ENCODE measurements at places on chromosomes 7 and 10. TPM values are rescaled to one million over a fixed set of nuclear protein-coding genes. Genes with fewer than 3 reads are reported as not detected.

GRCh38 chr10:132066812-132067211 is 1.1 kb downstream of the JAKMIP3 start:
- no peak for DNase-seq

- DNase-seq, result no peak
Measured at GRCh38 chr10:70695241-70696030, 23.1 kb downstream of the ADAMTS14 start.

PIP gene
- not detected for total RNA-seq

UNCX gene
- total RNA-seq, result not detected

DNA sequence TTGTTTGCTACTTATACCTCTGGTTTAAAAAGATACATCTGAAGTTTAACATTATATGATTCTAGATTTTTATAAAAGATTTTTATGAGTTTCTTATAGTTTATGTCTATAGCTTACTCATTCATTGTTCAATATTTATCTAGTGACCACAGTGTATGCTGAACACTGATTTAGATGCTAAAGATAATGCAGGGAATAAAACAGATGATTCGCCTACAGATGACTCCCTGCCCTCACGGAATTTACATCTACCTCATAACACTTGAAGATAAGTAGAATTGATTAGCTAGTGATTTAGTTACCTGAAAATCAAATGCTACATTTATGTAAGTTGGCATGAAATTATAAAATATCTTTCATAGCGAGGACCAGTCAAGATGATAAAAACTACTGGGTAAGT is 105.8 kb downstream of the HIPK2 start:
- no peak for DNase-seq

- DNase-seq, result no peak
Measured at GRCh38 chr10:133393401-133394063, 425 bp upstream of the MTG1 start.

GRCh38 chr10:28250358-28250757 is 52.5 kb downstream of the MPP7 start:
- no peak for DNase-seq

GRCh38 chr7:140417456-140418155 is 13.7 kb downstream of the RAB19 start:
- DNase-seq, result peak; percentile 19

DNA sequence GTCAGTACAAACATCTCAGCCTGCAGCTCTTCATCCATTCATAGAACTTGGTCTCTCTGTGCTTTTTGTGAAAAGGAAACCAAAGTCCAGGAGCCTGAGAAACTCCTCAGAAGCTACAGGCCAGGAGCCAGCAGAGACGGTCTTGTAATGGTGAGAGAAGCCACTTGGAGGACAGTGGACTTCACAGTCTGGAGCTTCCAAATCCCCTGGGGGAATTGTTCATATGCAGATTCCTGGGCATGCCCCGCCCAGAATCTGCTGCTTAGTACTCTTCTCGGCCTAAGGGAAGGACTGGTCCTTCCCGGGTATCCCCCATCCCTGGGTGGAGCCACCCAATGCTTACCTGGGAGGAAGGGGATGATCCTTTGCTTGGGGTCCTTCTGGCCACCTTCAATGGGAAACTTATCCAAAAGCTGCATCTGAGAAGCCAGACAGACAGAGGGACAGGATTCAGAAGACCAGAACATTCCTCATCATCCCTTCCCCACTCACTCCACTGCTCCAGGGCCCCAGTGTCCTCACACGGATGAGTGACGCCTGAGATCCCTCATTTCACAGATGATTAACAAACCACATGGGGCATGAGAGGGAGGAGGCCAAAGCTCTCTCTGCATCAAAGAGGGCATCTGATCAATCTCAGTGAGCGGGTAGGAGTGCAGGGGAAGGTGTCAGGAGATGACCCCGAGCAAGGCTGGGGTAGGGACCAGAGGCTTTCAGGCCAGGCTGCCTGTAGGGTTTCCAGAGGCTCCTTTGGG is 88.4 kb downstream of the SH3PXD2A start:
- no peak for DNase-seq

DNA sequence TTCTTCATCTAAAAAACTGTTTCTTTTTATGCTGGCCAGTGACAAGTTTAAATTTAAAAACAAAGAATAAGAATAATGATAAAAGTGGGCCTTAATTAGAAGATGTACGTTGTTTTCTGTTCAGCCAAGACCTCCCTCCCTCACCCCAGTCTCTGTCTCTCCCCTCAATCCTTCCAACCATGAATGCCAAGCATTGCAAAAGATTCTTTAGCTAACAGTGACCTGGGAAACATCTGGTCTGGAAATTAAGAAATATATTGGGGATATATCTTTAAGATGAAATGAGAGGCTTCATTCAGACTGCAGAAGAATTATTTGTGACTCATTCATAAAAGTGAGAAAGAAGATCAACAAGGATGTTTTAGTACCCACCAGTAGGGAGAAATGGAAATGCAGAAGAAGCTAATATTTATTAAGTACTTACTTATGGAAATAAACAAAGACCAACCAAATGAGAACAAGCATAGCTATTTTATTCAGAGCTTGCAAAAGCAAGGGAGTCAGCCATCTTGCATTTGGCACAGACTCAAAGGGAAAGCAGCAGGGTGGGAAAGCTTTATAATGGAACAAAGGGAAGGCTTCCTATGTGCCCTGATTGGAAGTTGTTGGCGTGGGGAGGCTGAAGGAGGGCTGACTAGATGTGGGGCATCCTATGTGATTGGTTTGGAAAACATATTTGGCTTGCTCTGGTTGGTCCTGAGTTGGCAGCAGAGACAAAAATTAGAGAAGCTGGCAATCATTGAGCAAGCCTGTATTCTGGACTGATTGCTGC is 595.4 kb upstream of the GHITM start:
- DNase-seq, result no peak

DNA sequence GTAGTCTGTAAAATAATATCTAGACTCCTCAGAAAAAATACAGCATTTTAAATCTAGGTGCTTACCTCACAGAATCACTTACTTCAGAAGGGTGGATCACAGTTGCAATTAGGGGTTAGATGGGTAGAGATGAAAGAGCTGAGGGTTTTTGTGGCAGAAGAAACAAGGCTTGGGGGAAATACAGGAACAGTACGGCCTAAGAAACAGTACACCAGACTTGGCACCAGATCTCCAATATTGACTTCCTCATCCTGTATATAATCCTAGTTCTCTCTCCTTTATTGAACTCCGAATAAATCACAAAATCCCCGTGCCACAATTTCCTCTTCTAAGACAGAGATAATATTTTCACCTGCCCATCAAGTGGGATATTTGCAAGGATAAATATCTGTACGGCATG is 14.3 kb downstream of the CEP41 start:
- no peak for DNase-seq

- DNase-seq, result no peak
Measured at GRCh38 chr7:96136600-96137239, 185.2 kb downstream of the SLC25A13 start.

GRCh38 chr7:26937939-26938623 is 73.7 kb upstream of the SKAP2 start:
- no peak for DNase-seq

HTR7 gene
- total RNA-seq, result not detected

DNA sequence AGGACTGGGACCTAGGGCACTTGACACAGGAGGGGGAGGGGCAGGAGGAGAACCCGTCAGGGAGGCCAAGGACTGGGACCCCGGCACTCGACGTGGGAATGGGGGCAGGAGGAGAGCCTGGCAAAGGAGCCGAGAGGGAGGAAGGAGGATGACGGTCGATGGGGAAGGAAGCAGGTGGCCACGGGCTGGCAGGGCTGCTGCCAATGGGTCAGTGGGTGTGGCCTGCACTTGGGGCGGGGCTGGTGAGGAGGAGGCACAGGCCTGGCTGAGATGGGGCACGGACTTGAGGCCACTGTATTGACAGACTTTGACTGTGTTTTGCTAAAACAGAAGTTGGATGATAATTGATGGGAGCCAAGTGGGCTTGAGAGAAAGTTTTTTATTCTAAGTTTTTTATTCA is 68.9 kb downstream of the RBM33 start:
- no peak for DNase-seq

EEPD1 gene
- 0.90 TPM for total RNA-seq

- no peak for DNase-seq
Measured at GRCh38 chr7:154696556-154696955, 306.4 kb downstream of the PAXIP1 start.

DNA sequence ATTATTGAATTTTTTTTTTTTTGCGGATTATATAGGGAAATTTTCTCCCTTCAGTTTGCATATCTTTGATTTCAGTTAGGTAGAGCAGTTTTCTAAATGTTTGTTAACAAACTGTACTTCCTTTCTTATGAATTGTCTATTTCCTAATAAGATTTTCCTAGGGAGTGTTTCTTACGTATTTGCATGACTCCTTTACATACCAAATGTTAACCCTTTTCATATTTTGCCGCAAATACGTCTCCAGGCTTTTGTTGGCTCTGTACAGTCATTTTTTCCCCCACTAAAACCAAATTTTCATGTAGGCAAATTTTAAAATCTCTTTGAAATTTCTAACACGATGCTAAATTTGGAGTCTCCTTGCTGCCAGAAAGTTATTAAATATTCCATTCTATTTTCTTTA is 1.9 kb upstream of the FRAT2 start:
- DNase-seq, result no peak

DNA sequence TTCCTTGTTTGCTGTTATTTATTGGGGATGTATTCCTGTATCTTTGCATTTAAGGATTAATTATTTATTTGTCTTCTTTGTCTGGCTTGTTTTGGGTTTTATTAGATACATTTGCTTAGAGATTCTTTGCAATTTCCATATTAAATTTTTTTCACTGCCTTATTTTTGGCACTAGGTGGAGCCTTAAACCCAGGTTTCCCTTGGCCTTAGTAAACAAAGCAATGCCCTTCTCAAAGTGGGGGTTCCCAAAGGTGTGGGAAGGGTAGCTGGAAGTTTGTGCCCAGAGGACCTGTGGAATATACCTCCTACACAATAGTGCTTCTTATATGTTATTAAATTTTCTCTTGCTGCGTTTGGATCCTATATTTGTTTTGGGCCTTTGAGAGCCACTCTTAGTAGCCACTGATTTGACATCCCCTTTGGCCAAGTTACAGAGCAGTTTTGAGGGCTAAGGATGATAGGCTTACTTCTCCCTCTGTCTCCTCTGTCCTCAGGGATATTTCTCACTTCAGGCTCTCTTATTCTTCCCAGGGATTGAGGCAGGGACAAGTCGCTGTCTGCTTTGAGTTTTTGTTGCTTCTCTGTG is 162.3 kb downstream of the ITGB1 start:
- DNase-seq, result peak; percentile 3

- DNase-seq, result no peak
Measured at GRCh38 chr10:110181451-110181850, 26.0 kb upstream of the MXI1 start.

SLC16A12 gene
- not detected for total RNA-seq

LIPM gene
- total RNA-seq, result not detected

GRCh38 chr7:132030086-132030568 is 473.7 kb upstream of the PODXL start:
- no peak for DNase-seq

ASAH2 gene
- total RNA-seq, result 2.9 TPM

STX1A gene
- total RNA-seq, result 11.5 TPM

- DNase-seq, result no peak
Measured at GRCh38 chr10:110701617-110701971, 57.5 kb downstream of the RBM20 start.

DNA sequence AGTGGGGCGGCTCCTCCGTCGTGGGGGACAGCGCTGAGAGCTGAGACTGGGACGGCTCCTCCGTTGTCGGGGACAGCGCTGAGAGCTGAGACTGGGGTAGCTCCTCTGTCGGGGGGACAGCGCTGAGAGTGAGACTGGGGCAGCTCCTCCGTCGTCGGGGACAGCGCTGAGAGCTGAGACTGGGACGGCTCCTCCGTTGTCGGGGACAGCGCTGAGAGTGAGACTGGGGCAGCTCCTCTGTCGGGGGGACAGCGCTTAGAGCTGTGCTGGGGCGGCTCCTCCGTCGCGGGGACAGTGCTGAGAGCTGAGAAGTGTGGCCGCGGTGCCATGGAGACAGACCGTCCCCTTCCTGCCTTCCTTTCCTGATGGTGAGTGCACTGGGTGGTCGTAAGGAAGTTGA is 136.4 kb downstream of the DYNC2I1 start:
- no peak for DNase-seq

TEX47 gene
- not detected for total RNA-seq

DNA sequence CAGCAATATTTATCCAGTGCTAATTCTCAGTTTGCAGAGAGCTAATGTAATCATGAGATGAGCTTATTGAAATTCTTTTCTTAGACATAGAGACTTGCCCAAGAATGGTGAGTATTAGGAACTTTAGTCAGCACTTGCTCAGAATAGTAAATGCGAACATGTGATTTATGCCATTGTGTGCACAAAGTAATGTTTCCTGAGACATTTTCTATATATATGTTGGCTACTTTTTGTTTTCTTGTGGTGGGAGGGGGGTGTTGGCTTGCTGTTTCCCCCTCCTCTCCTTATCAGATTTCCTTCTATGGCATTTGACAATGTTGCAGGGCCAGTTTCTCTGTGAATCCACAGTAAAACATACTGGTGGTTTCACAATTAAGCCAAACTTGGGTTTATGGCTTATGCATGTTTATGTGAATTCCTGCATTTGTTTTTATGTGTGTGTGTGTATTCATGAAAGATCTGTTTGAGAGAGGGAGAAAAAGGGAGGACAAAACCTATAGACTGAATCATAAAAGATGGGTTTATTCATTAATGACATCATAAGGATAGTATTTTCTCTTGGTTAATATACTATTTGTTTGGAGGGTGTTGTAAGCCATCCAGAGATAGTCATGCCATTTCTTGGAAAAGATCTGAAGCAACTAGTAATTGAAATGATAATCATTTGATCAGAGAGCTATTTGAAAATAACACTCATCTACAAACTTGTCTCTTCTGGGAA is 36.3 kb downstream of the ARID5B start:
- no peak for DNase-seq

DNA sequence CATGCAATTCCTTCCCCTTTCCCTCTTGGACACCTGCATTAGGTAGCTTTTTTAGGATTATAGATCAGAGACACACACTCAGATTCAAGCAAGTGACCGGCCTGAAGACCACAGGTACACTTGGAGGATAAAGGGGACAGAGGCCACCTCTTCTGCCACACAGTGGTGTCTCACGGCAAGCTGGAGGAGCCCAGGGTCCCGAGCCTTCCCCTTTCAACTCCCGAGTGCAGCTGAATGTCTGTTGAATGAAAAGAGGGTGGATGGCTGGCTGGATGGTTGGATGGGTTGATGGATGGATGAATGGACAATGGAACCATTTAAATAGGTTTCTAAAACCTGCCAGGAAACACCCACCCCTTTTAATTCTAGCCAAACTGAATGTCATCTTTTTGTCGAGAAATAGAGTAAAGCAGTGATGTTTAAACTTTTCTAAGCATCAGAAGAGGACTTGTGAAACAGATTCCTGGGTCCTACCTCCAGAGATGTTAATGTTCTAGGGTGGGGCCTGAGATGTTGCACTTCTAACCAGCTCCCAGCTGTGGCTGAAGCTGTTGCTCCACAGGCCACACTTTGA is 49.2 kb upstream of the ZMIZ1 start:
- no peak for DNase-seq

CPA2 gene
- total RNA-seq, result not detected

DNA sequence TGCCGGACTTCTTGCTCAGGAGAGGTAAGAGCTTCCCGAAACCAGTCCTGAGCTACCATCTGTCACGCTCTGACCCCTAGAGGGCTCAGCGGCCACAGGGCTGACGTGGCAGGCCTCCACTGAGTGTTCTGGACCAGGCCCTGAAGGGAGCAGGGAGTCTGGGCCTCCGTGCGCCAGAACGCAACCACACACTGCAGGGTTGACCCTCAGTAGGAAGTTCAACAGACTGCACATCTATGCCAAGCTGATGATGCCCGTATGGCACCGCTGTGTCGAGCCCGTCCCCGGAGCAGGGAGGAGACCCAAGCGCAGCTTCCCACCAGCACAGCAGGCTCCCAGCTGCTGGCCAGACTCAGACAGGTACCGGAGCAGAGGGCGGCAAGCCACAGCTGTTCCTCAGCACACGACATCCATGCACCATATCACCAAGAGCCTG is 39.2 kb downstream of the CAMK2B start:
- no peak for DNase-seq

All from activated CD8-positive, alpha-beta T cell treated with anti-CD3 and anti-CD28 coated beads for 36 hours (primary cell).